NCI-H1694 treated with DMSO at 0.1 percent for 48 hours (cell line): ENCODE measurements at places on chromosomes 7 and 10.

DNA sequence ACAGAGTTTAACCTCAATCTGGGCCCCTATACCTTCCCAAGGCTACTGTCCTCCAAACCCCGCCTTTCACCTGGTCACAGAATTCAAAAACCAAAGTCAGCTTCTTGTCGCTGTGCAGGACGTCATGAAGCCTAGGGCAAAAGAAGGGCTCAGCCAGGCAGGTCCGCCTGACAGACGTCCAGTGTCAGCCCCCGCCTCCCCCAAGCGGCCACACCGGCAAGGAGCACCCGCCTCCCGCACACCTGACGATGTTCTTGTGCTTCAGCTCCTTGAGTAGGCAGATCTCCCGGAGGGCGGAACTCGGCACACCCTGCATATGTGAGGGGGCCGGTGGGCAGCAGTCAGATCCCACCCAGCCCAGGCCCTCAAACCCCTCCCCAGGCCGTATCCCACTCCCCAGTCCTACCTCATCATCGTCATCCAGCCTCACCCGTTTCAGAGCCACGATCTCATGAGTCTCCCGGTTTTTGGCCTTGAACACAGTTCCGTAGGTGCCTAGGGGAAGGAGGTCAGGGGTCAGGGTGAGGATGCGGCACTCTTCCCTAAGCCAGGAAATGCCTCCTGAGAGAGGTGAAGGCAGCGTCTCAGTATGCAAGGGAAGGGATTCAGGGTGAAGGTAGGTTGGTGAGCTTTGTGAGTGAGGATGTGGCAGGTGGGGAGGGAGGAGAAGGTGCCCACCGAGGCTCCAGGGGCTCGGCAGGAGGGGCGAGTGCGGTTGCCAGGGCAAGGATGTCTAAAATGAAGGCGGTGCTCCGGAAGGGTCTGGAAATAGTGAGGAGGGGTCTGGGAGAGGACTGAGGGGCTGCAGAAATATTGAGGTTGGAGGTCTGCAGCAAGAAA, 811 bp downstream of the CDK5 start:
- DNase-seq, result no peak

GRCh38 chr7:44796034-44796503, 412 bp upstream of the PPIA start:
- DNase-seq, result peak; percentile 71

DNA sequence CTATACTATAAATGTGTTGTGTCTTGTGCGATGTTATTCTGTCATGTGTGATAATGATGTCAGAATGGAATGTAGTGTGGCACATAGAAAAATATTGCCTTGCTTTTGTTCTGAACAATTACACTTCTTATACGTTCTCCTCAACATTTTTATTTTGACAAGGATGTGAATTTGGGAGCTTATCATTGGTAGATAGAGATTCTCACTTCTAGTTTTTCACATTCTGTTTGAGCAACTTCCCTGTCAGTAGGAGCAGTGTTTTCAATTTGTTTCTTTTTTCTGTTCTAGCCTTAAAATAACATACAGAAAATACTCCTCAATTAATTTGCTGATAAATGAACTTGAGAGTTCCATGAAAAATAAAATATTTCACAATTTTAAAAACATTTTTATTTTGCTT, 17.6 kb downstream of the SUN3 start:
- no peak for DNase-seq

GRCh38 chr7:5532536-5533335, 109.1 kb upstream of the TNRC18 start:
- DNase-seq, result no peak

GRCh38 chr10:121130382-121130781, 279.2 kb downstream of the WDR11 start:
- DNase-seq, result no peak

GRCh38 chr7:22640269-22640668, 86.7 kb upstream of the IL6 start:
- no peak for DNase-seq

GRCh38 chr10:59819683-59820082, 66.4 kb upstream of the MRLN start:
- no peak for DNase-seq

DNA sequence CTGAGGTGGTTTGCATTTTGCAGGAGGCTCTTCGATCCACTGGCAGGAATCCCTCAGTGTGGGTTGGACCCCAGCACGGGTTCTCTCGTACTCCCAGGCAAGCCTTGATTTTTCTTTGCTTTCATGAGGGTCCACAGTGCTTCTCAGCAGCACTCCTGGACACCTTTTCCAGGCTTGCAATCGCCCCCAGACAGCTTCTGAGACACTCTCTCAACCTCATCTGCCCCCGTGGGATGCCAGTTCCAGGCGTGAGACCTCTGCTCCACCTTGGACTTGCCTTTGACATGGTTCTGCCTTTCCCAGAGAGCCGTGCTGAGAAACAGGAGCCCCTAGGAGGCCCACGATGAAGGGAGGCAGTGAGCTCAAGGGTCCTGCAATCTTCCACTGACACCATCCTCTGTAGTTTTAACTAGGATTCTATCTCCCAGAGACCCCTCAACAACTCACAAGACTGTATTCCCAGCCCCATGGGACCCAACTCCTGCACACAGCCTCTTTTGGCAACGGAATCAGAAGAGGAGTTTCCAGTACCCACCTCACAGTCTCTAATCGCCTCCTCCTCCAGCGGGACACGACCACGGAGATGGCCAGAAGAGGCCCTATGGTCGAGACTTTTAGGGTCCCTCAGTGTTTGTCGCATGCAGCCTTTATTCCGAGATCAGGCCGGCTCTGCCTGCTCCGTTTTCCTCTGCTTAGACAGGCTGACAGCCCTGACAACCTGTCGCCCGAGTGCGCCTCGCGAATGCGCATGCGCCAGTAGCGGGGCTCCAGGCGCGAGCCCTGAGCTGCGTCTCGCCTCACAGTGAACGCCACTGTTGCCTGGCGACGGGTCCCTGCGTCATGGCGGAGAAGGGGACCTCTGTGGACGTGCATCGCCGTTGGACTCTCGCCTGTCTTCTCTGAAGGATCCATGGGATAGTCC, 26.0 kb upstream of the ZNF273 start:
- DNase-seq, result peak; percentile 13

DNA sequence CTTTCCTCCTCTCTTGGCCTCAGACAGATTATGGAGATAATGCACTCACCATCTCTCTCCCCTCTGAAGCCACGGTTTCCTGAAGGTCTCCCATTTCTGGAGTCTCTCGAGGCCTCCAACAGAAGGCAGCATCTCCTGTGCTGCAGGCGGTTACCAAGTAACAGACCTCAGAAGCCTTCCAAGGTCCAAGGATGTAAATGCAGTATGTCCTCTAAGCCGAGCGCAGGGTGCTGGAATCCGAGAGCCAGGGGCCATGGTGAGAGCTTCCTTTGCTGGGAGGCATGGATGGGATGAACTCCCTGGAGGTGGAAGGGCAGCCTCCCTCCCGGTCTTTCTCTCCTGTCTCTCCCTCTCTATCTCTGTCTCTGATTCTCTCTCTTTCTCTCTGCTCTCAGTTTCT, 79.8 kb downstream of the ADARB2 start:
- no peak for DNase-seq

- no peak for DNase-seq
Observed at GRCh38 chr7:50509459-50509858, 55.7 kb downstream of the DDC start.

DNA sequence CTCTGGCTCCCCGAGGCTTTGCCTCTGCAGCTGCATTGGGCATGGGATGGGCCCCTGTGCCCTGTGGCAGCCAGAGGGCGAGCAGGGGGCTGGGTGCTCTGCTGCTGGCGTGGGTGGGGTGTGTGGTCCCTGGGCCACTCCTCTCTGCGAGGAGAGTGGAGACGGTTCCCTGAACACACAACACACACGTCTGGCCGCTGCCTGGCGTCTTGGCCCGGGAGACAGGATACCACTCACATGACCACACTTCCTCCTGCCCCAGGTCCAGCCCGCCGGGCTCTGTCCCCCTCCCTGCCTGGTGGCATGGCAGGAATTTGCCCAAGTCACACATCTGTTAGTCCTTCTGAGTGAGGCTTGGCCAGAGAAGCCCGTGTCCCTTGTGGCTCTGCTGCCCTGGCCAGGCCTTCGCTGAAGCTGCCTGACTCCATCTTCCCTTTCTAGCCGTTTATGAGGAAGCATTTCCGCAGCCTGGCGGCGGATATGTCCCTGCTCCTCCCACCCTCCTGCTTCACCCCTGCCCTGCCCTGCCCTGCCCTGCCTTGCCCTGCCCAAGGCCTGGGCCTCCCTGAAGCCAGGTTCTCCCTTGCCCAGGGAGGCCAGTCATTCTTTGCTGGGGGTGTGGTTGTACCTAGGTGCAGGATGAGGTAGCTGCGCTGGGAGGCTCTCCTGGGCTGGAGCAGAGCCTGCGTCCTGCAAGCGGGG, 3.0 kb downstream of the BRI3 start:
- DNase-seq, result no peak

GRCh38 chr7:121049028-121049791, 60.7 kb downstream of the CPED1 start:
- no peak for DNase-seq

- no peak for DNase-seq
Observed at GRCh38 chr7:8131694-8132605, 130.0 kb downstream of the ICA1 start.

DNA sequence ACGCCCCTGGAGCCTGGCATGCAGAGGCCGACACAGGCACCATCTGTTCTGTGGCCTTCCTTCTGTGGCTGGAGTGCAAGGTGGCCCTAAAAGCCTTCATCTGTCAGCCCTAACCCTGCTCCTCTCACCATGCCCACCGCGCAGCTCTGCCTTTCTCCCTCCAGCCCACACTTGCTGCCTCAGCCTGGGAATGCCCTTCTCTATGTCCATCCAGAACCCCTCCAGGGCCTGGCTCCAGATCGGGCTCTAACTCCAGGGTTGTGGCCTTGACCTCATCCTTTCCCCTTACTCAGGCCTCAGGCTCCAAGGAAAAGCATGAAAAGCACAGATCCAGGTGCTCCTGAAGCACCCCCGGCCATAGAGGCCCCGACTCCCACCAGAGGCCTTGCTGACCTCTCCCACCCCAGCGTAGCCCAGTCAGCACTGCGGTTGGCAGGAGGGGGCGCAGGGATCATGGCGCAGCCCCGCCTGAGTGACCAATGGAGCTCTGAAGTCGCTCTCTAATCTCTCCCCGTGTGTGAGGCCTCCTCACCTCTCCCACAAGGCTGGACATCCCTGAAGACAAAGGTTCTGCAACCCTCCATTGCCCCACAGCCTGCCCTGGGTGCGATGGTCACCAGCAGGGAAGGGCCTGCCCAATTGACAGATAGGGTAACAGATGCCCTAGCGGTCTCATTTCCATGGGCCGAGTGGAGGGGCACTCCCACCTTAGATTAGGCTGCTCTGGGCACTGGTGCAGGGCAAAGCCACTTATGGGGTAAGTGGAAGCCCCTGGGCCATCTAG, 9.2 kb downstream of the ZCCHC24 start:
- no peak for DNase-seq

DNA sequence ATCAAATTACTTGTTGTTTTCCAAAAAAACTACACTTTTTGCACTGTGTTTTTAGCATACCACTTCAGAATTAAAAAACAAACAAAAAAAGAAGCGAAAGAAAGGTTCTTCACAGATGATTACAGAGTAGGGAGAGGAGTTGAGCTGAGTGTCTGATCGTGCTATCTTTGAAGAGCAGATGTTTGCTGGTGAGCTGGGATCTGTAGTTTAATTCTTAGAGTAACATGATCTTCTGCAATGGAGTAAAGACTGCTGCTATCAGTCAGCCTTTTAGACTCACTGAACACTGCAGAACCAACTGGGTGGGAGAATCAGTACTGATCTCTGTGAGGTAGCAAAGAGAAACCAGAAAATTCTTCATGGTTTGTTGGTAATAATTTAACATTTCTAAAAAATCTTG, 1197.8 kb upstream of the SORCS1 start:
- no peak for DNase-seq

DNA sequence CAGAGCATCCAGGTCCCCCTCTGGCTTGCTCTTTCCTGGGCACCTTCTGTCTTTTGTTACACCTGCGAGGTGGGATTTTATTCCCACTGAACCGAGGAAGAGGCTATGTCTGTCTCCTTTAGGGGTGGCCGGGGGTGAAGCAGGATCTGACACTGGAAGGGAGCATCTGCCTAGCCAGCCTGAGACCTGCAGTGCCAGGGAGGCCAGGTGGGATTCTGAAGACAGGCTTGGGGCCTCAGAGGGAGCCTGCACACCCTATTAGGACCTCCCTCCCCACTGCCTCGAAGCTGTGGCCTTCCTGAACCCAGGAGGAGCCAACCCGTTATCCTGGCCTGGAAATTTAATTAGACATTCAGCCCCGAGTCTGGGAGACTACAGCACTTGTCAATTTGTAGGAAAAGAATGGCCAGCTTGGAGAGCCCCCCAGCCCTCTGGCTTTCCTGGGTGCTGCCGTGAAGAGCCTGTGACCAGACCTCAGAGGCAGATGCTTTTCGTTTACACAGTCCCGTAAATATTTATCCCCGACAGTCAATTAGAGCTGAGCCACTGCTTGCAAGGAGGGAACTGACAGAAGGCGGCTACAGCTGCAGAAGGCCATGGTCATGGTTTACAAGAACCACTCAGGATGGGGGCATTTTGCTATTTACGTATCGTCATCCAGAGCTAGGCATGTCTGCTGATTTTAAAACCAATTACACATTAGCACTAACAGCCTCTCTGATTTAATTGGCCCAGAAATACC, 19.7 kb downstream of the CHAT start:
- peak; percentile 84 for DNase-seq

- DNase-seq, result no peak
Observed at GRCh38 chr10:102409604-102410428, 8.8 kb downstream of the PSD start.

- DNase-seq, result no peak
Observed at GRCh38 chr7:80330434-80330833, 181.4 kb downstream of the GNAT3 start.

- no peak for DNase-seq
Observed at GRCh38 chr10:86186633-86187032, 180.0 kb downstream of the GRID1 start.

DNA sequence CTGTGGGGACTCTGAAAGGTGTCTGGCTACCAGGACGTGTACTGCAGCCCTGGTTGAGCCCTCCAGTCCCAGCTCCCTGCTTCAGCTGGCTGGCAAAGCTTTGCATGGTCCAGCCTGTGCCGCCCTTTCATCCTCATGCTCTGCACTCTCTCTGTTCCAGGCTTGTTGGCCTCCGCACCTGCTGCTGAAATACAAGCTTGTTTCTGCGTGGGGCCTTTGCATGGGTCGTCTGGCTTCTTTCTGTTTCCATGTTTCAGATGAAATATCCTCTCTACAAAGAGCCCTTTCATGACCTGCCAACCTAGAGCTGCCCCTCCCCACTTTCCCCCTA, 45.9 kb downstream of the TSPAN15 start:
- DNase-seq, result no peak

DNA sequence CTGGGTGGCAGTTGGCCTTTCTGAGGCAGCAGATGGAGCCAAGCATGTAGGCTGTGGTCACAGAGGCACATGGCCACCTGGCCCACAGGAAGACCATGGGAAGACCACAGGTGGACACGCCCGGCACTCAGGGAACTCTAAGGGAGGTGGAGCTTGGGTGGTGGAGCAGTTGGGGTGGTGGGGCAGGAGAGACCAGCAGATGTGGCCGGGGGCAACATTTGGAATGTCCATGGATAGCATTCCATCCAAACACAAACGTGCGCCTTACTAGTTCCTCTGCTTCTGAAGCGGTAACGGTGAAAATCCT, 290.9 kb downstream of the PTPRN2 start:
- DNase-seq, result no peak

- no peak for DNase-seq
Observed at GRCh38 chr10:125222515-125223308, 62.3 kb upstream of the CTBP2 start.

- no peak for DNase-seq
Observed at GRCh38 chr10:110433740-110434139, 64.0 kb upstream of the DUSP5 start.
